Activated CD8-positive, alpha-beta memory T cell treated with anti-CD3 and anti-CD28 coated beads, Interleukin-2, amount 10 ng/mL, durations not matched to agents 7 days and 5 days (primary cell): ENCODE measurements at places on chromosomes 7 and 10. TPM values are rescaled to one million over a fixed set of nuclear protein-coding genes. Genes with fewer than 3 reads are reported as not detected.

Gene DENND2A
- total RNA-seq = 0.32 TPM

Gene NEUROG3
- total RNA-seq = not detected

Gene PVRIG
- 63.2 TPM for total RNA-seq

Gene ARHGAP22
- total RNA-seq = not detected

Gene TCAF2
- 20.8 TPM for total RNA-seq

Gene ADCK2
- total RNA-seq = 18.3 TPM

Gene MACROH2A2
- total RNA-seq = 7.4 TPM

Gene AZGP1
- not detected for total RNA-seq

Gene PPP1R17
- not detected for total RNA-seq

Gene PAPOLB
- total RNA-seq = 0.06 TPM

Gene TBC1D12
- total RNA-seq = 0.96 TPM

Gene VWDE
- total RNA-seq = 4.6 TPM

Gene ZNF425
- 0.53 TPM for total RNA-seq

Gene SGPL1
- 22.5 TPM for total RNA-seq

Gene BLNK
- total RNA-seq = not detected

Gene NUTM2E
- 0.28 TPM for total RNA-seq

Gene SMKR1
- 2.3 TPM for total RNA-seq

Gene FEZF1
- not detected for total RNA-seq

Gene LRRC4
- total RNA-seq = not detected

Gene NEURL1
- 2.5 TPM for total RNA-seq

Gene KNDC1
- total RNA-seq = 0.32 TPM

Gene TNKS2
- total RNA-seq = 26.6 TPM

Gene MYOF
- 6.6 TPM for total RNA-seq

Gene SPOCK2
- 51.9 TPM for total RNA-seq

Gene HOXA7
- total RNA-seq = not detected

Gene FAM180A
- not detected for total RNA-seq

Gene ADD3
- 124 TPM for total RNA-seq

Gene HMX2
- total RNA-seq = not detected

Gene RGR
- not detected for total RNA-seq

Gene H2BK1
- not detected for total RNA-seq

Gene GLCCI1
- 37.7 TPM for total RNA-seq

Gene NYAP1
- total RNA-seq = 0.07 TPM

Gene CCDC7
- 12.0 TPM for total RNA-seq

Gene HDAC9
- 0.91 TPM for total RNA-seq

Gene EBLN1
- not detected for total RNA-seq

Gene FGL2
- 9.9 TPM for total RNA-seq

Gene CALML3
- total RNA-seq = not detected

Gene CPN1
- not detected for total RNA-seq

Gene ASB10
- not detected for total RNA-seq
